Fibroblast of lung (primary cell): ENCODE measurements at places on chromosomes 5 and 9.

- DNase-seq: no peak
Measured at GRCh38 chr5:4576161-4576748, 563.9 kb upstream of the ADAMTS16 start.

DNA sequence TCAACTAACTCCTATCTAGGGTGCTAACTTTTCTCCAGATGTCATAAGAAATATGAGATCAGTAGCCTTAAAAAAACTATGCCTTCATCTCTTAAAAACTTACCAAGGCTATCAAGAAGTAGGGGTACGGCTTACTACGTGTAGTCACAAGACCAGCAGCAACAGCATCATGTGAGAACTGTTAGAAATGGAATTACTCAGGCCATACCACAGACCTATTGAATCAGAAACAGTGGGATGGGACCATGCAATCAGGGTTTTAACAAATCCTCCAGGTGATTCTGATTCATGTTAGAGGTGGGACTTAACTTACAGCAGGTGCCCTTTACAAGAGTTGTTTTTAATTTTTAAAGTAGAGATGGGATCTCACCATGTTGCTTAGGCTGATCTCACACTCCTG lies 4.6 kb downstream of the IFNE start:
- no peak for DNase-seq

DNA sequence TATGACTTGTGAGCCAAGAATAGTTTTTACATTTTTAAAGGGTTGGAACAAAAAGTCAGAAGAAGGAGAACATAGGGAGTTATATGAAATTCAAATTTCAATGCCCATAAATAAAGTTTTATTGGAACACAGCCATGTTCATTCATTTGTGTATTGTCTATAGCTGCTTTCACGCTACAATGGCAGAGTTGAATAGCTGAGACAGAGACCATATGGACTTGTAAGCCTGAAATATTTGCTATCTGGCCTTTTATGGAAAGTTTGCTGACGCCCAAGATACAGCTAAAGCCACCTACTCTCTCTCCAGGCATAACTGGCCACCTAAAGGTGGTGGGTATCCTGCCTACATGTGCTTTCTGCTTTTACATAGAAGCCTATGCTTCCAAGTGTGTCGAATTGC lies 10.9 kb downstream of the DAB2IP start:
- no peak for DNase-seq

- no peak for DNase-seq
Measured at GRCh38 chr9:123400926-123401503, 45.0 kb downstream of the CRB2 start.

GRCh38 chr9:18861609-18862544 lies 171.1 kb downstream of the SAXO1 start:
- peak; percentile 77 for DNase-seq
